Endothelial cell of umbilical vein (primary cell): ENCODE measurements at places on chromosomes 11 and 22. TPM values are rescaled to one million over a fixed set of nuclear protein-coding genes. Genes with fewer than 3 reads are reported as not detected.

DNA sequence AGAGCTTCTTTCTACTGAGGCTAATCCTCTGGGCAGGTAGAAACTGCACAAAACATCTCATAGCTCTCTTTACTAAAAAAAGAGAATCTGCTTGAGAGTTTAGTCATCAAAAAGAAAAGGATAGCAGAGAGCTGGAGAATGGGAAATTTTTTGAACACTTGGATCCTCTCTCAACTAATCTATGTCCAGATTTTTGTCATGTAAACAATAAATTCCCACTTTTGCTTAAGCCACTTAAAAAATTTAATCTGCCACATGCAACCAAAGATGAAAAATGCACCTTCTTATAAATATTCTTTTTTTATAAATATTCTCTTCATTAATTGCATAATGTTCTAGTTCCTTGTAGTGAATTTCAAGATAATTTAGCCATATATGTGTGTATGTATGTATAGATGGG is 10.5 kb downstream of the OR5D16 start:
- no peak for DNase-seq

DNA sequence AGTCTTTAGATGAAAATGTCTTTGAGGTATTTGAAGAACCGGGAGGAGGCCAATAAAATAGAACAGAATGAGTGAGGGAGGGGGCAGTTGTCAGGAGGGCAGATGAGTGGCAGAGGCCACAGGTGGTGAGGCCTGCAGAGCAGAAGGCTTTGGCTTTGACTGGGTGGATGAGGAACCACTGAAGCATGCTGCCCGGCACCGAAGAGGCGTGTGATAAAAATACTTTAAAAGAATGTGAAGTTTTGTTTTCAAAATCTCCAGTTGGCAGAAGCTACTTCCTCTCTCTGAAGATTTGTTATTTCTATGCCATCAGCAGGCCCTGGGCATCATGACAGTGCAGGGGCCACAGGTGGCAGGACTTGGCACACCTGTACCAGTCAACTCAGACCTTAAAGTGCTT is 6.3 kb downstream of the MS4A12 start:
- no peak for DNase-seq

- peak; percentile 26 for DNase-seq
These were observed 4.9 kb upstream of the TCN2 start for GRCh38 chr22:30602049-30602448.

DNA sequence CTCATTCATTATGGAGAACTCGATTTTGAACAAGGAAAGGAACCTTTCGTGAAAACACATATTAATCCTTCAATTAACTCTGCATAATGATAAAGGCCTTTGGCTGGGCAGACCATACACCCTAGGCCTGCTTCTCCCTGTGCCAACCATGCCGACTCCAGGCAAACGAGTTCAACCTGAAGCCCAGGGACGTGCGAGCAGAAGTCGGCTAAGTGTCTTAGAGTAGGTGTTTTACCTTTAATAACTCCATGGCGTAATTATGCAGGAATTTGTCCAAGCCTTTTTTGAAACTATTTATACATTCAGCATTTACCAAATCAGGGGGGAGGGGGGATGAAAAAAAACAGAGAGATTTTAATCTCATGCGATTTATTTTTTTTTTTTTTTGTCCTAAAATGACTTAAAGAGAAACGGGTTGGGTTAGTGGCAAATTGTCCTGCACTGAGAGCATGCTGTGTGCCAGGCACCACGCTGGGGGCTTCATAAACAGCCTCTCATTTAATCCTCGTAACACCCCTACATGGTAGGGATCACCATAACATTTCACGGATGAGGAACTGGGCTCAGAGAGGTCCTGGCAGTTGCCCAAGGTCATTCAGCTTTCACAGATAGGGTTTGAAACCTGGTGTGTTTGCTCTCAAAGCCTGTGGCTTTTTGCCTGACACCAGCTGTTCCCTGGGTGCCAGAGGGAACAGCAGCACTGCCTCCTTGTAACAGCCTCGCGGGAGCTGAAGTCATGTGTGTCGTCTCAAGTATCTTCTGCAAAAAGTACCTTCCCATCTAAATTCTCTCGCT is 423.9 kb downstream of the MN1 start:
- no peak for DNase-seq

DNA sequence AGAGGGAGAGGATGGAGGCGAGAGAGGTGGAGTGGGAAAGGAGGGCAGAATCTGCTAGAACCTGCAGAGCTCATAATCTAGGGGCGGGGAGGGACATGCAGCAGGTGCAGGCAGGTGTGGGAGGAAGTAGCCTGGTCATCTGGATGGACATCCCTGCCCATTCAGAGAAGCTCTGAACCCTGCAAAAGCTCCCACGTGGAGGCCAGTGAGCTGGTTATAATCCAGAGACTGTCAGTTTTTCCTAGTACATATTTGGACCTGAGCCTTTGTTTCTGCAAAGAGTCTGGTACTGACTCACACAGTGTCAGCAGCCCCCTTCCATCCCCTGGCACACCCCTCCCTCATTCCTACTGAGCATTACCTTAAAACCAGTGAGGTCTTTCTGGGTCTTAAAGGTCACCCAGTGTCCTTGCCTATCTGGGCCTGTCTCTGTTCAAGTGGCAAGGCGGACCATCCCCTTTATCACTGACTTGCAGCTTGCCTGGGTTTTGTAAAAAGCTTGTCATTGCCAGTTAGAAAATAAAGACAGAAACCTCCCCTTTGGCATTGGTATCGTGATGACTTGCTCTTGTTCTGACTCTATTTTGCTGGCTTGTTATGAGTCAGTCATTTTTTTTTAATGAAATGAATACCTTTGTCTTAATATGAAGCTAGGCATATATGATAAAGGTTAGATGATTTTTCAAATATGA is 26.1 kb downstream of the PTPRJ start:
- DNase-seq: peak; percentile 37

The CYB5R2 gene
- polyA plus RNA-seq: 5.0 TPM in 2 replicates

The BDNF gene
- 3.2 and 3.6 TPM in 2 replicates for polyA plus RNA-seq
